SJSA1 (cell line): ENCODE measurements at places on chromosomes 13 and 19.

DNA sequence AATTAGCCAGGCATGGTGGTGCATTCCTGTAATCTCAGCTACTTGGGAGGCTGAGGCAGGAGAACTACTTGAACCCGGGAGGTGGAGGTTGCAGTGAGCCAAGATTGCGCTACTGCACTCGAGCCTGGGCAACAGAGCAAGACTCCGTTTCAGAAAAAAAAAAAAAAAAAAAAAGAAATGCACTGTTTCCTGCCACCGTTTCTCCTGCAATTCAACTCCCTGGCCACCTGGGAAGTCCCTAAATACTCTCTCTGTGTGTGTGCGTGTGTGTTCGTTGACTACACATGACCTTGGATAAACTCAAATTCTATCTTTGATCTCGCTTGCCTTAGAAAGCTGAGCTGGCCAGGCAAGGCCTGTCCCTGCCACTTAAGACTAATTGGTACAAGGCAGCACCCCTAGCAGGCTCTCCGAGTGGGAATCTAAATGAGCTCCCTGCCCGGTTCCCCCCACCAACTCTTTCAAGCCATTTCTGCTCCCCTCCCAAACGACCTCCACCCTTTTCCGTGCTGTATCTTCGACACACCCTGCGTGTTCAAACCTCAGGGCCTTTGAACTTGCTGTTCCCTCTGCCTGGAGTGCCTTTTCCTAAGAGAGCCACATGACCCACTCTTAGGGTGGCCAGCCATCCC, 5.2 kb upstream of the BCAT2 start:
- DNase-seq = no peak

- DNase-seq = no peak
These were observed 42.9 kb upstream of the ZNF14 start for GRCh38 chr19:19775891-19776205.

- no peak for DNase-seq
These were observed 12.9 kb downstream of the CFD start for GRCh38 chr19:872266-872951.

- DNase-seq = no peak
These were observed 112.4 kb upstream of the VSTM2B start for GRCh38 chr19:29413435-29413834.

GRCh38 chr13:48528720-48529119, 4.2 kb downstream of the RCBTB2 start:
- no peak for DNase-seq
